ENCODE measurements at places on chromosomes 11 and 22. TPM values are rescaled to one million over a fixed set of nuclear protein-coding genes. Genes with fewer than 3 reads are reported as not detected.

MS4A3 gene
- not detected for total RNA-seq

- no peak for DNase-seq
Observed at GRCh38 chr22:40235308-40235707, 57.6 kb downstream of the TNRC6B start.

OR5P2 gene
- not detected for total RNA-seq

GRCh38 chr11:11146830-11147229 is 206.2 kb downstream of the CSNK2A3 start:
- no peak for DNase-seq

- no peak for DNase-seq
Observed at GRCh38 chr11:9529334-9529650, 44.2 kb upstream of the WEE1 start.

- DNase-seq, result peak; percentile 3
Observed at GRCh38 chr22:49295465-49295743, 532.3 kb downstream of the BRD1 start.

- DNase-seq, result no peak
Observed at GRCh38 chr11:76237914-76238313, 31.6 kb upstream of the WNT11 start.

RCOR2 gene
- 1.2 TPM for total RNA-seq

DNA sequence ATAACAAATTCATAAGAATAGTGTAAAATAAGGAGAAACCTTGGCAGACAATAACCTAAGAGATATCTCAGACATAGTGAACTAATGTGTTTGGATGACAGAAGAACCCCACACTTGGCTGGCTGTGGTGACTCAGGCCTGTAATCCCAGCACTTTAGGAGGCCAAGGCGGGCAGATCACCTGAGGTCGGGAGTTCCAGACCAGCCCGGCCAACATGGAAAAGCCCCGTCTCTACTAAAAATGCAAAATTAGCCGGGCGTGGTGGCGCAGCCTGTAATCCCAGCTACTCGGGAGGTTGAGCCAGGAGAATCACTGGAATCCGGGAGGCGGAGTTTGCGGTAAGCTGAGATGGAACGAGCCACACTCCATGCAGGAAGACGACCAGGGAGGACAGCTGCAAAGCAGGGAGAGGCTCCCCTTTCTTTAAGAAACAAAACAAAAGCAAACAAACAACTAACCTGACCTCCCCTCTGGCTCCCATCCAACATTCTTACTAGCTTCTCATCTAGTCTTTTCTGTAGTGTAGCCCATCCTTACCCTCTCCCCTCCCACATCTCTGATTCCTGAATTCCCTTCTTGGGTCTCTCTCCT is 84.2 kb downstream of the ZNF280B start:
- DNase-seq, result no peak

- DNase-seq, result no peak
Observed at GRCh38 chr11:118263112-118263511, 985 bp downstream of the MPZL2 start.

OR4D11 gene
- not detected for total RNA-seq

- DNase-seq, result no peak
Observed at GRCh38 chr11:64338716-64339115, 1.3 kb upstream of the CCDC88B start.

OPCML gene
- not detected for total RNA-seq

- DNase-seq, result no peak
Observed at GRCh38 chr11:10155793-10156490, 138.1 kb downstream of the SBF2 start.

- no peak for DNase-seq
Observed at GRCh38 chr11:33375688-33376311, 118.6 kb downstream of the HIPK3 start.

GRCh38 chr11:83037877-83038276 is 33.8 kb downstream of the RAB30 start:
- no peak for DNase-seq

DNA sequence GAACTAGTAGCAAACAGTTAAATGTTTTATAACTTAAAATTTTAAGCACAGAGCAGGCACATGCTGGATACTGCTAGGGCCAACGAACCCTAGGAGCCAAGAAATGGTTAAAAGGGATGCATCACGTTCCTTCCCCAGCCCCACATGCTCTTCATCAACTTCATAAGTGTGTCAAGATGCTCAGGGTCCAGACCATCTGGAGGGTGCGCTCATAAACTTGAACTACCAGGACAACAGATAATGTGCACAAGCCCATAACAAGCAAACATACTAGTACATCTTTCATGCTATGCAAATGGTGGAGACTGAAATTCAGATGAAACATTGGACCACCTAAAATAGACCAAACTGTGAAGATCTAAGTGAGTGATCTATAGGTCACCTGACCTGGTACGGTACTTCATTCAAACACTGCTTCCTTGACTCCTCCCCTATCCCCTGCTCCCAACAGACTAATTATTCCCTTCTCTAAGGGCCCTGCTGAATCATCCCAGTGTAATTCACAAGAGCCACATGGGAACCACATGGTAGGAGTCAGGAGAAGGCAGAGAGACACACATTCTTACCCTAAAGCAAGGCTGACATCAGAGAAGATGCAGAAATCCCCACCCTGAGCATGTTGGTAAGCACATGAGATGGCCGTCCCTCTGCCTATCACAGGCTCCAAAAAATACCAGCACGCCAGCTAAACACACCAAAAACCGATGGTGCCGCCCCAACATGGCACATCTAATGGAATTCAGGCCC is 83.9 kb downstream of the ETS1 start:
- no peak for DNase-seq

MPZL2 gene
- total RNA-seq, result 0.78 TPM

GRCh38 chr22:32932176-32932575 is 126.0 kb downstream of the SYN3 start:
- no peak for DNase-seq

APOA5 gene
- 0.11 TPM for total RNA-seq

GRCh38 chr11:15989685-15990084 is 366.7 kb downstream of the SOX6 start:
- DNase-seq, result no peak

- no peak for DNase-seq
Observed at GRCh38 chr11:32434356-32435151, 785 bp downstream of the WT1 start.

- peak; percentile 67 for DNase-seq
Observed at GRCh38 chr11:63738720-63739360, 29.7 kb downstream of the ZFTA start.

- peak; percentile 81 for DNase-seq
Observed at GRCh38 chr11:16788141-16789062, 50.0 kb downstream of the C11orf58 start.

PEX26 gene
- total RNA-seq, result 15.7 TPM

DNA sequence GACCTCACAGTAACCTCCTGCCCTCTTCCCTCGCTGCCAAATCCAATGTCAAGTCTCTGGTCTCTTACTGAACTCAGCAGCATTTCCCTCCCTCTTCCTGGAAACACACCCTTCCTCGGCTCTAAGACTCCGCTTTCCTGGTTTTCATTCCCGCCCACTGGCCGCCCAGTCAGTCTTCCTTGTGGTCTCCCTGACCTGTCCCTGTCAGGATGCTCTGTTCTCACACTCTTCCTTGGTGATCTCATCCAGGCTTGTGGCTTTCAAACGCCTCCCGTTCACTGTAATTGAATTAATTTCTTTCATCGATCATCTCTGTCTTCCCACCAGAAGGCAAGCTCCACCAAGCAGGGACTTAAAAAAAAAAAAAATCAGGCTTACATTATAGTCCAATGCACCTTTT is 33.5 kb downstream of the MYO18B start:
- no peak for DNase-seq

OSBP2 gene
- total RNA-seq, result 33.4 TPM

DDI1 gene
- not detected for total RNA-seq

DNA sequence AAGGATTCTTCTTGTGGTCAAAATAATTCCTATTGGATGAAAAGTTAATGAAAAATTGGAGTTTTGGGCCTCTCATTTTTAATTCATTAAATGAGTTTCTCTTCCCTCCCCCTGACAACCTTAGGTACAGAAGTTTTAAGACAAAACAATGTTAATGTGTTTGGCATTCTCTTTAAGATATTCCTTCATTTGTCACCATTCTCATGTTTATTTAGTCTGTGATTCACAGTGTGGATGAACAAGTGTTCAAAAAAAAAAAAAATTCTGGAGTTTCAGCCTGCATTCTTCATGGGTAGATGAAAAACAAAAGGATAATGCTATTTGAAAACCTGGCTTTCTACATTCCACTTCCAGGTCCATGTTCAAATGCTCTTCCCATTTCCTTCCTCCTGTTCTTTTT is 172.6 kb upstream of the LUZP2 start:
- DNase-seq, result no peak

- DNase-seq, result no peak
Observed at GRCh38 chr11:59062602-59063529, 23.2 kb upstream of the GLYATL1B start.

PHOX2A gene
- 26.6 TPM for total RNA-seq

GDPD4 gene
- not detected for total RNA-seq

GRCh38 chr11:110085255-110085838 is 7.8 kb upstream of the ZC3H12C start:
- DNase-seq, result no peak

DNA sequence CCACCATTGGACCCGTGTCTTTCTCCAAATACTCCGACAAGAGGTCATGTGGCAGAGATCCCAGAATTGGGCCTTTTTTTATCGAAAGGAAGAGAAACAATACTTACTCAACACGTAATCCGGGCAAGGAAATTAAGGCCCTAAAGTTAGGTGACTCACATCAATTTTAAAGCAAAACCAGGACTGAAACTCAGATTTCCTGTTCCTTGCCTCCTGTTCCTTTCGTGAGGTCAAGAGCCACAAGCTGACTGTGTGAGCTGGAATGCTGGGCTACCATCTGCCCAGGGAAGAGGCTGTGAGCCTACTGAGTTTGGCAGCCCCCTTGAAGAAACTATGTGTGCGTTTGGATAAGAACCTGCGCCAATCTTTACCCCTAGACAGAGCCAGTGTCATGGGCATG is 27.1 kb upstream of the MRGPRX2 start:
- no peak for DNase-seq

DNA sequence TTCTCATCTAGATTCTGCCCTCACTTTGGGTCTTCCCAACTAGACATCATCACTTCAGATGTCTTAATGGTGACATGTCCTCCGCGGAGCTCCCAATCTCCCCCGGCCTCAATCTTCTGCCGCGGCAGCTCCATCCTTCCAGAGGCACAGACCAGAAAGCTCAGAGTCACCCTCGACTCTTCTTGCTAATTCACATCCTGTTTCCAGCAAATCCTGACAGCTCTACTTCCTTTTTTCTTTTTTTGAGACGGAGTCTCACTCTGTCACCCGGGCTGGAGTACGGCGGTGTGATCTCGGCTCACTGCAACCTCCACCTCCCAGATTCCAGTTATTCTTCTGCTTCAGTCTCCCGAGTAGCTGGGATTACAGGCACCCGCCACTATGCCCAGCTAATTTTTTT is 54.5 kb downstream of the CACNG2 start:
- no peak for DNase-seq

- no peak for DNase-seq
Observed at GRCh38 chr11:87136236-87136635, 98.5 kb downstream of the TMEM135 start.

DNA sequence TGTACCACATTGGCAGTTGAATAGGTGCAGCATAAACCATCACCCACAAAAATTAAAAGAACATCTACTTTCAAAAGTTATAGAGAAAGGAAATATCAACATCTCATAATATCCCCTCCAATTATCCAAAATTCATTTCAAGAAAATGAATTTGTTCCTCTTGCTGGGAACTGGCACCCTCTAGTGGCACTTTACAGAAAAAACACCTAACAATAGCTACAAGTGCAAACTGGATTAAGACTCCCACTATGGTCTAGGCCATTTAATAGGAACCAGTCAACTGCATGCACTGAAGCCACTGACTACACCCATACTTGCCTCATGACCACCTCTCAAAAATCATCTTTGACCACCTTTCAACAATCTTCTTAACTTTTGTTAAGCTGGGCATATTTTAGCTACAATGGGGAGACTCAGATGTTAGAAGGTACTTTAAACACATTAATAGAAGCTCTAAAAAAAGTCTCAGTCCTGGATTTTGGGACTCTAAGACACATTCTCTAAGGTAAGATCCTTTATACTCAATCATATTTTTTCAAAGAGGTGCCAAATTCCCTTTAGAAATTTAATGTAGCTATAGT is 17.3 kb downstream of the TRAF6 start:
- DNase-seq, result no peak

VPREB3 gene
- 3.1 TPM for total RNA-seq

LUZP2 gene
- total RNA-seq, result 11.2 TPM

DNA sequence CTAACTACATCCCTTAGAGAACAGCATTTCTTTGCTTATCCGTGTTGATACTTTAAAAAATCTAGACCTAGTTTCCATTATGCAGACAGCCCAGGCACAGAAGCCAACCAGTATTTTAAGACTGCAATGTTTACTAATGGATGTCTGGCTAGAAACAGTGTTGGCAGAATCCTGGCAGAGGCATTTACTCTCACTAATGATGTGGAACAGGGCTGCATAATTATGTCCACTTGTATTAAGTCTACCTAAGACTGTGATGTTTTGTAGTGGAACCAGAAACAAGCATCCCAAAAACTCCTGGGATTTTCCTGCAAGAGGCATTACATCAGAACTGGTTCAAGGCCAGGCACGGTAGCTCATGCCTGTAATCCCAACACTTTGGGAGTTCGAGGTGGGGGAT is 50.2 kb upstream of the PICALM start:
- no peak for DNase-seq

SLN gene
- total RNA-seq, result not detected
